ENCODE measurements at places on chromosomes 2 and 18.

- no peak for DNase-seq
These were observed 14.4 kb downstream of the FBLN7 start for GRCh38 chr2:112152476-112153178.

DNA sequence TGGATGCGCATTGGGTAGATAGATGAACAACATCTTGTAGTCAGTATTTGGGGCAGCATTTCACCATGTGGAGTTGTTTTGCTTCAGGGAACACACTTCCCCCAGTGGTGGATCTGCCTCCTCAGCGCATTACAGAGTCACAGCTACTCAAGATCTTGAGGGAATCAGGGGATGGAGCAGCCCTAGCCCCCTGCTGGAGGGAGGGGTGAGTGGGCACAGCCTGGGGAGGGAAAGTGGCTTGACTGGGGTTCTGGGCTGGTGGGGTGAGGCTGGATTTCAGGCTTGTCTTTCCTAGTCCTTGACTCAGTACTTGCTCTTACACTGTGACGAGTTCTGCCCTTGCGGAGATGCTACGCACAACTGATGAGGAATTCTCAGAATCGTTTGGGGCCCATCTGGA is 271.0 kb upstream of the HS6ST1 start:
- DNase-seq = no peak

DNA sequence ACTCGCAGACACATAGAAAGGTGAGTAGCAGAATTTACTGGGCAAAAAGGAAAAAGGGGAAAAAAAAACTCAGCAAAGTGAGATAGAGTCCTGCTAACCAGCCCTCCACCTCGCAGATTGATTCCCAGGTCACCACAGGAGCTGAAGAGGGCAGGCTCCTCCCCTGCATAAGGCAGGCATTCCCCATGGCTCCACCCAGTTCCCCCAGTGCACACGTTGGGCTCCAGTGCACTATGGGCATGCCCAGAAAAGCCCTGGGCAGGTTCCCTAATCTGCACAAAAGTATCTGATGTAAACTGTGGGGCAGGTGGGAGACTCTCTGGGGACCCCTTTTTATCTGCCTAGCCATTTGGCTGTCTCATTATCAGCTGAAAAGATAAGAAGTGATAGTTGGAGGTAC is 461.2 kb upstream of the TMEFF2 start:
- DNase-seq = no peak

DNA sequence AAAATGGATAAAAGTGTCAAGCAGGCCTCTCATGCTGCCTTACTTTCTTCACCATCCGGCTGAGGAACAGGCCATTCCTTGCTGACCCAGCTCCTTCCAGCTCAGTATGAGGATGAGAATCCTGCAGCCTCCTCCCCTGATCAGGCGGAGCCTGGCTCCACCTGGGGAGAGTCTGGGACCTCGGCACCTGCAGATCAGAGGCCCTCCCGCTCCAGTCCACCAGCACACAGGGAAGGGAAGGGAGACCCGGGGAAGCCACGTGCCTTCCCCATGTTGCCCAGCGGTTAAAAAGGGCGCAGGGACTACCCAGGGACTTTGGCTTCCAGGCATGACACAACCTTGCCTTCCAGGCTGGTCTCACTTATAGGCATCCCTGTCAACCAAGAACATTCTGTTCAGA is 172.0 kb downstream of the NDUFA10 start:
- no peak for DNase-seq

GRCh38 chr2:46449700-46450099 is 29.7 kb upstream of the TMEM247 start:
- no peak for DNase-seq

- DNase-seq = no peak
These were observed 885.0 kb downstream of the SLC4A3 start for GRCh38 chr2:220512419-220512818.

DNA sequence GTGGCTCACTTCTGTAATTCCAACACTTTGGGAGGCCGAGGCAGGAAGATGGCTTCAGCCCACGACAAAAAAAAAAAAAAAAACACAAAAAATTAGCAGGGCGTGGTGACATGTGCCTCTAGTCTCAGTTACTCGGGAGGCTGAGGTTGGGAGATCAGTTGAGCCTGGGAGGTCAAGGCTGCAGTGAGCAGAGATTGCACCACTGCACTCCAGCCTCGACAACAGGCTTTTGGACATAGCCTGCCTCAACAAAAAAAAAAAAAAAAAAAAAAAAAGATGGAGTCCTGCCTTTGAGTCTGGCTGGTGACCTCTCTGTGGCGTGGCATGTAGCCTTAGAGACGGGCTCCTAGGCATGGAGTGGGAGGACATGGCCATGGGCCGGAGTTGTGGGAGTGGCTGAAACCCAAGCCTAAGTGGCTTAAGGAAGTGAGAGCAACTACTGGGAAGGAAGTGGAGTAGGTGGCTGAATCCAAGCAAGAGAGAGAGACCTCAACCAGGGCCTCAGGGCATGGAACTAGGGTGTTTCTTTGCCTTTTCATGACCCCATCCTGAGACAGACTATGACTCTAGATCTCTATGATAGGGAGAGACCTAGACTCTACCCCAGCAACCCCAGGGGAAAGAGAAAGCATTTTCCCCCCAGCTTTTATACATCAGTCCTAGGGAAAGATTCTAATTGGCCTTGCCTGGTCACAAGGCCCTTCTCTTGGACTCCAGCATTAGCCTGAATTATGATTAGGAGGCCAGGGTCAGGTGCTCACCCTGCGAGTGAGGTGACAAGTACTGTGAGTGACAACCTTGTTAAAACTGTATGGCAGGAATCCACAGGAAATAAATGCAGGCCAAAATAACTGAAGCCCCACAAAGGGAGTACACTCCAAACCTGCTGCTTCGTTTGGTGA is 34.2 kb downstream of the NPAS2 start:
- no peak for DNase-seq

GRCh38 chr2:28779001-28779400 is 27.4 kb downstream of the PPP1CB start:
- no peak for DNase-seq

DNA sequence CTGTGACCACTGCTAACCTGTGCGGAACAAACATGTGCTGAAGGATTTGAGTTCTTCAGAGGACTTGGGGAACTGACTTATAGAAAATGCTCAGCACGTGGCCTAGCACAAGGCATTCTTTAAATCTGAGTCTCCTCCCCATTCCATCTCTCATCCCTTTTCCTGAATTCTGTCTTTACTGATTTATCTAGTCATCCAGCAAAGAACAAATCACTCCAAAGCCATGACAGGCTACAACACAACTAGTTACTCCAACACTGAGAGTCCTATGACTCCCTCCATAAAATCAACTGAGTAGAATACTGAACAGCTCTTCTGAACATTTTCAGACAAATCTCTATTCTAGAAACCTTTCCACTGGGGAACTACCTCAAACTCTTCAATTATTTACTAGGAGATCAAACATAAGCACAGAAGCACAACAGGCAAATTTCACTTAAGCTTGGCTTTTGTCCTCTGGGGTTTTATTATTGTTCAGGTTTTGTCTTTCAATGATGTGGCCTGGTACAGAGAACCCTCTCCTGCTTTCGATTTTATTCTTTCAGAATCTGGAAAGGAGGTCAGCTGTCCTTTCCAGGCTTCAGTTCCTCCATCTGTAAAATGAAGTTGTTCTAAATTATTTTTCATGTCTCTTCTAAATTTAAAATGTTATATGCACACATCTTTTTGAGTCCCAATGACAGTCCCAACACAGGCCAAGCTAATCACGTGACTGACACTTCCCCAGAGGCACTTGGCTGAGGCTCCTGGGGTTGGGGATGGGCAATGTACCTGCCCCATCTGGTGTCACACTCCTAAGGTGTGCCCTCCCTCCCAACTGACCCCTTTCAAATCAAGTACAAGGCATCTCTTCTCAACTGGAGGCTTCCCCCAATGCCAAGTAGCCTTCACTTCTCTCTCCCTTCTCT is 31.8 kb downstream of the RNU4ATAC start:
- DNase-seq = no peak

DNA sequence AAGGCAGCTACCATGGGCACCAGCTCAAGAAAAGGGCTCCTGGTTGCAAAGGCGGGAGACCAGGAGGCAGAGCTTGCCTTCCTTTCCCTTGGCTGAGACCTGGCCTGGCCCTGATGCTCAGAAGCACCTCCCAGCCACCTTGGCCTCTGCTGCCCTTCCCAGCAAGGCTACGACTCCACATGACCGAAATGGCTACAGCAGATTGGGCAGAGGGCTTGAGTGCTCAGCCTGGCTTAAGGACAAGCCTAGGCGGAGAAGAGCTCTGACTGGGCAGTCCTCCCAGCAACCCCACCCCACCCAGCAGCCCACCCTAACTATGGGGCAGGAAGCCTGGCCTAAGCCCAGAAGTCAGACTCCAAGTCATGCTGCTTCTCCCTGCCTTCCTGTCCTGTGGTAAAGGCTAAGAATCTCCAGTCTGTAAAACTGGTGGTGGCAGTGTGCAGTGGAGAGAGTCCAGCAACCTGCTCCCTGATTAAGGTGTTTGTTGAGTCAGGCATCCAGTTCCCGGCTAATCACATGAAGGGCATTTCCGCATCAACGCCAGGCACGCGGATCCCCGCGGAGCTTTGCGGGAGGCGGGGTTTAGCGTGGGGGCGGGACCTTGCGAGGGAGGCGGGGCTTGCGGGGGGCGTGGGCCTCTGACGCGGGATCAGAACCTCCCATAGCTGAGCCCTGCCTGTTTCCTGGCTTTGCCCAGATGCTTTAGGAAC is 256.0 kb downstream of the BCL11A start:
- no peak for DNase-seq

DNA sequence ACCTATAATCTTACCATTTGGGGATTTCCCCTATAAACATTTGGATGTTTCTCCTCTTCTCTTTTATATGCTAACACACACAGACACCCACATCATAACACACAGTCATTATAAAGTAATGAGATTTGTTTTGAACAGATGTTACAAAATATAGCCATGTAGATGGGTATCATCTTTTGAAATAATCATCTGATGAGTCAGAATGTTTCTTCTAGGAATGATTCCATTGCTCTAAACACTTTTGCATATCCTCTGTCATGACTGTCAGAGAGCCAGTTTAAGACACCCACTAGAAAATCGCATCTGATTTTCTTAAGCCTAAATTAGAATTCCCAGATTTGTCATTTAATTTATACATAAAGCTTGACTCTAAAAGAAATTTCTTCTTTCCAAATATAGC is 442.6 kb downstream of the CMPK2 start:
- no peak for DNase-seq

DNA sequence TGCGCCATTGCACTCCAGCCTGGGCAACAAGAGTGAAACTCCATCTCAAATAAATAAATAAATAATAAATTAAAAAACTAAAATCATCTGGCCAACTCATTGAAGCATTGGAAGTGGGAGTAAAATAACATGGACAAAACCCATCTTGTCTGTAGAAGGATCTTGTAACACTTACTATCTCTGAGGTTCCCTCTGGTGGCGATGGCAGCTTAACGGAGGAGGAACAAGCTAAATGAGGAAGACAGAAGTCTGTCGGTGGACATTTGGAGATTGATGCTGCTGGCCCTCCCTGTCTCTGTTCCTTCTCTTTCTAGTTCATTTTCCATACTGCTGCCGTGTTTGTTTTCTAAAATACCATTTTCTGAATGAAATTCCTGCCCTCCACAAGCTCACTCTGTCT is 43.4 kb downstream of the ZCCHC2 start:
- DNase-seq = no peak

DNA sequence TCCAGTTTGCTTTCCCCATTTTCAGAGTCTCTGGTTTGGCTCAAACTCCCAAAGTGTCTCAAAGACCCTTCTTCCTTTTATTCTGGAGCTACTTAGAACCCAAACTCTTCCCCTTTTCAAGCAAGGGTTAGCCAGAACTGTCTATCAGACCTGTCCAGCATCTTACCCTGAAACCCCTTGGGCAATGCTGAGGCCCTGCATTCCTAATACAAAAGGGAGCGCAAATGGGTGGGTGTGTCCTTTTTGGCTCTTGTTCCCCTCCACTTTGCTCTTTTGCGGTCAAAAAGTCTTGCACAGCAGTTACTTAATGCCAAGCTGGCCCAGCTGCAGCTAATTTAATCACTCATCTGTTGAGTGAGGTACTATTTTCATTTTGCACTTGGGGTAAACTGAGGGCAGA is 231.2 kb upstream of the FOSL2 start:
- DNase-seq = no peak

GRCh38 chr2:191209340-191209739 is 35.9 kb upstream of the MYO1B start:
- no peak for DNase-seq

DNA sequence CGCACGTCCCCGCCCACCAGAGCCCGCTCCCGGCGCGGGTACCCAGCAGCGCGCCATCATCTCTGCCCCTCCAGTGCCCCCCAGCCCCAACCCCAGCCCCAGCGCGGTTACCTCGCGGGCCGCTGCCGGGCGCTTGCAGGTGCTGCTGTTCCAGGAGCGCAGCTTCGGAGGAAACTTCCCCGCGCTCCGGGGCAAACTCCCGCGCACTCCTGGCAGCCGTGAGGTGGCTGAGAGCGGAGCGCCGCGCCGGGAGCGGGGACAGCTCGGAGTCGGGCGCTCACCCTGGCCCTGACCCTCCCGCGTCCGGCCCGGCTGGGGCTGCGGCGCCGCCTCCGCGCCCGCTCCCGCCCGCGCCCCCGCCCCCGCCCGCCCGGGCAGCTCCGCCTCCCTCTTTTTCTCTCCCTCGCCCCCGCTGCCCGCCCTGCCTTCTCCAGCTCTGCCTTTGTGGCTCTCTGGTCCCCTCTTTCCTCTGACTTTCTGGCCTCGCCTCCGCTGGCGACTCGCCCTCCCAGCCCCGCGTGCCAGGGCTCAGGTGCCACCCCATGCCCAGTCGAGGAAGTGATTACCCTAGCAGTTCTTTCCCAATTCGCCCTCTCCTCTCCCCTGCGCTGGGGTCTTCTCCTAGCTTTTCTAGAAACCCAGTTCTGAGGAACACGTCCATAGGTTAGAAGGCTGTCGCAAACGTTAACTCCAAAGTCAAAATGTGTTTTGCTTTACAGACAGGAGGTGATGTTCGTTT is at the start of gene CHST9:
TSS of gene CHST9 (minus strand) at position 284 of the 739 bp plus-strand sequence. CDS start 42,499 bp downstream, outside the sequence.
- no peak for DNase-seq

- no peak for DNase-seq
These were observed 725 bp upstream of the ANKRD53 start for GRCh38 chr2:70977605-70978205.

- DNase-seq = no peak
These were observed 249.8 kb downstream of the NBAS start for GRCh38 chr2:15311201-15311907.

DNA sequence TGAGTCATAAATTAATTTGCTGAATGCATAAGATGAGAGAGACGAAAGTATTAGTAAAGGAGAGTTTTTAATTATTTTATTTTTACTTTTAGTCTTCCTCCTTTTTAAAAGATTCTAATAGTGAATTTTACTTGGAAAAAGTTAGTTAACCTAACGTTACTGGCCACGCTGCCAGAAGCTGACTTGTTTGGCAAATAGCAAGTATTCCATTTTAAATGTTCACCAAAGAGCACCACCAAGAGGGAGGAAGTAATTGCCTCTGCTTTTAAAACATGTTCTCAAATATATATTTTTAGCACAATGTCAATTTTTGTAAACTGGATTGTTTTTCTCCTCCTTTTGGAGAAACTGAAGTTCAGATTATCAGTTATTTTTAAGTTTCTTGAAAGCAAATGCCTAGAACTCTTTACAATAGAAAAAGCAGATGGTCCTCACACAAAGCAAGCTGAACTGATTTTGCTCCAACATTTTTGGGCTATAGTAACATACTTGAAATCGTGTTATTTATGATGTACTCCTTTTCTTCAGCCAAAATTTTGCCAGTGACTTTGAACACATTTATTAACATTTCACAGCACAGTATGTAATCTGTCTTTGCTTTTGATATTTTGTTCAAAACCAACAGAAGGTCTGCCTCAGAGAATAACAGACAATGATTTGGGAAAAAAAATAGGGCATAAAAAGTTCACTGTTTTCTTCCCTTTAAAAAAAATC is 1311.0 kb upstream of the FAM98A start:
- DNase-seq = no peak

Measured in stimulated activated CD8-positive, alpha-beta memory T cell treated with anti-CD3 and anti-CD28 coated beads, Interleukin-15, amount 100 ng/mL, for 4 hours (primary cell).